ENCODE measurements at places on chromosomes 3 and 15. TPM values are rescaled to one million over a fixed set of nuclear protein-coding genes. Genes with fewer than 3 reads are reported as not detected.

Gene IL17RB
- 7.0 TPM for total RNA-seq

GRCh38 chr3:3027976-3028567 is 82.1 kb downstream of the IL5RA start:
- H3K4me3 ChIP-seq = no peak overlapping the region
- no peaks in the 10 kb centered on the region for H3K27me3 ChIP-seq
- no peaks in the 10 kb centered on the region for H3K36me3 ChIP-seq
- DNase-seq = no peak

- H3K27me3 ChIP-seq = no peaks in the 10 kb centered on the region
- H3K4me3 ChIP-seq = no peak overlapping the region
- no peak overlapping the region for H3K27ac ChIP-seq
- H3K4me1 ChIP-seq = no peaks in the 10 kb centered on the region
These were observed 17.6 kb downstream of the TMCO5A start for GRCh38 chr15:37951999-37952398.

GRCh38 chr3:141373768-141374526 is 5.6 kb downstream of the ZBTB38 start:
- no peak overlapping the region for H3K4me3 ChIP-seq
- no peak for DNase-seq
- no peaks in the 10 kb centered on the region for H3K36me3 ChIP-seq
- no peaks in the 10 kb centered on the region for H3K27me3 ChIP-seq
- peaks cover 4% of the 10 kb centered on the region for H3K4me1 ChIP-seq
- no peak overlapping the region for H3K27ac ChIP-seq

DNA sequence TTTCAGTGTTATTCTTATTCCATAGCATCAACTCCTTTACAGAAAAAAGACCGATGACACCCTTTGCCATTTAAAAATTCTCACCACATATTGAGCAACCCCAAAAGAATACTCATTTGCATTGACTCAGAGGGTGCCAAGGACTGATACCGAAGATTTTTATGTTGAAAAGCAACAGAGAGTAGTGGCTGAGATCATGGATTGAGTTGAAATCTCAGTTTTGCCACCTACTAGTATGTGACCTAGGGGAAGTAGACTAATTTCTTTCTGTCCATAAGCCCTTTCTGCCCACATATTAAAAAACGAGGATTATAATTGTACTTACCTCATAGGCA is 313.9 kb upstream of the SATB1 start:
- no peak overlapping the region for H3K4me3 ChIP-seq
- H3K27me3 ChIP-seq = no peaks in the 10 kb centered on the region
- no peaks in the 10 kb centered on the region for H3K36me3 ChIP-seq
- H3K4me1 ChIP-seq = no peaks in the 10 kb centered on the region

GRCh38 chr3:174408310-174408709 is 450.8 kb upstream of the NAALADL2 start:
- H3K27ac ChIP-seq = no peak overlapping the region
- no peak for DNase-seq
- H3K36me3 ChIP-seq = no peaks in the 10 kb centered on the region
- no peaks in the 10 kb centered on the region for H3K4me1 ChIP-seq
- H3K4me3 ChIP-seq = no peak overlapping the region

DNA sequence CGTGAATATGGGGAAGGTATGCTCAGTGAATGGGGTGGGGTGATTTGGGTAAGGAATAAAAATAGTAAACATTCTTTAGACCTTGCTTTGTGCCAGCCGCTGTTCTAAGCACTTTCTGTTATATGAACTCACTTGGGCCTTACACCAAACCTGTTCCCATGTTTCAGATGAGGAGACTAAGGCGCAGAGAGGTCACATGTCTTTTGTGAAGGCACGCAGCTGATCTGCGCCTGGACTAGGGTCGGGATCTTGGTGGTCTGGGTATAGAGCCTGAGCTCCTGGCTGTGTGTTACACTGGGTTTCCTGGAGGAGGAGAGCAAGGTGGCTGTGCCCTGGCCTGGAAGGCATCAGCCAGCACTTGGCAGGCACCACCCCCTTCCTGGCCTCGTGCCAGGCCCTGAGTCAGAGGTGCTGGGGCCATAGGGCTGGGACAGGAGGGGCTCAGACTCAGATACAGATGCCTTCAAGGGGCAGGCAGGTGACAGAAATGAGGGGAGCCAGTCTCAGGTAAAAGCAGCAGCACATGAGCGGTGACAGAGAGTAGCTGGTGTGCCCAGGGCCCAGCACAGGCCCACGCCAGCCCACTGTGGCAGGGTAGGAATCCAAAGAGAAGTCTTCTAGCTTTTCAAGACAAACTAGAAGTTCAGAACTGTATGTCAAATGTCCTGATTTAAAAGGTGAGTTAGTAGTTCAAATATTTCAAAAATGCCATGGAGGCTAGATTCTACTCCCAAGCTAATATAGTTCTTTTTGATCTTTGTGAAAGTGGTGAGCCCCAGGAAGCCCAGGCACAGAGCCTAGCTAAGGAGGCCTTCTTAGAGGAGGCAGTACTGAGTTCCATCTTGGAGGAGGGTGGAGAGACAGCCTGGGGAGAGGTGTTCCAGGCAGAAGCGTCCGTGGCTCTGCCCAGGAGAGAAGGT is 83.1 kb downstream of the DNAJB8 start:
- no peaks in the 10 kb centered on the region for H3K36me3 ChIP-seq
- H3K4me3 ChIP-seq = no peak overlapping the region
- H3K27me3 ChIP-seq = no peaks in the 10 kb centered on the region

GRCh38 chr3:194466761-194467356 is 19.9 kb downstream of the ATP13A3 start:
- H3K36me3 ChIP-seq = no peaks in the 10 kb centered on the region
- H3K27me3 ChIP-seq = no peaks in the 10 kb centered on the region
- H3K4me1 ChIP-seq = no peaks in the 10 kb centered on the region
- H3K27ac ChIP-seq = no peak overlapping the region
- no peak overlapping the region for H3K4me3 ChIP-seq

All from H1 (cell line).